ENCODE measurements at places on chromosomes 11 and 22. TPM values are rescaled to one million over a fixed set of nuclear protein-coding genes. Genes with fewer than 3 reads are reported as not detected.
A peak's percentile ranks its signal among the peaks of the same experiment; 100 is the strongest.

- DNase-seq, result peak; percentile 81
Observed at GRCh38 chr11:61951484-61952135, 1.5 kb downstream of the BEST1 start.

DNA sequence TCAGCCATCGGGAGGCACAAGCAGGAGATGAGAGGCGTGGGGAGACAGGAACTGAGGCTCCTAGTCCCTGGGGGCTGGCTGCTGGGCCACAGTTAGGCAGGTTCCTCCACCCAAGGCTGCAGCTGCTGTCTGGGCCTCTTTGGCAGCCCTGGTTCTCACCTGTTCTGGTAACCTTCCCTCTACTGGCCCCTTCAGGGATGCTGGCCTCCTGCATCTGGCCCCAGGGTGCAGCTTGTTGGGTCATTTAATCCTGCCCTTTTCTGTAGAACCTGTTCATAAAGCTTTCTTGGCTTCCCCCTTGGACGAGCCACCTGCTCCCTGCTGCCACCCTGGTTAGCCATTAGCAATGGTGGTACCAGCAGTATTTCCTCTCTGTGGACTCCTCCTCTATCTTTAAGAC is 5.5 kb downstream of the USH1C start:
- DNase-seq, result no peak

DNA sequence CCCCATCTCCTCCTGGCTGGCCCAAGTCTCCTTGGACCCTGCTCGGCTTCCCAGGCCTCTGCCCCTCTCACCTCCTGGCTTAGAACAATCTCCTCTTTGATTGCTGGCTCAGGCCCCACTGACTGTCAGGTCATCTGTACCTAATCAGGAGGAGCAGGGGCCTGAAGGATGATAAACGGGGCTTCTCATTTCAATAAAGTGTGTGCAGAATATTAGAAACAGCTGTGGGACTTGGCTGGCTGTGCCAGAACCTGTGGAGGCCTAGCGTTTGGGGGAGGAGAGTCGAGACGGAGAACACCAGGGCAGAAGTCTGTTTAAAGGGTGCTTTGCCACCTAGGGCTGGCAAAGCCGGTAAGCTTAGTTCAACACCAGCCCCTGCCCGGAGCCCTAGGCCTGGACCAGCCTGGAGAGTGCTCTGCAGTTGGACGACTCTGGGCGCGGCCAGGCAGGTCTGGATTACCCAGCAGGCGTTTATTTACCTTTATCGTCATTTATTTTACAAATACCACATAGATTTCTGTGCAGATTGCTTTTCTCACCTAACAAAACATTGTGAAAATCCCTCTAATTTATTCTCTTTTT is 10.1 kb upstream of the VSIG10L2 start:
- no peak for DNase-seq

GRCh38 chr11:1234771-1235305 is 12.0 kb downstream of the MUC5B start:
- peak; percentile 92 for DNase-seq

DNA sequence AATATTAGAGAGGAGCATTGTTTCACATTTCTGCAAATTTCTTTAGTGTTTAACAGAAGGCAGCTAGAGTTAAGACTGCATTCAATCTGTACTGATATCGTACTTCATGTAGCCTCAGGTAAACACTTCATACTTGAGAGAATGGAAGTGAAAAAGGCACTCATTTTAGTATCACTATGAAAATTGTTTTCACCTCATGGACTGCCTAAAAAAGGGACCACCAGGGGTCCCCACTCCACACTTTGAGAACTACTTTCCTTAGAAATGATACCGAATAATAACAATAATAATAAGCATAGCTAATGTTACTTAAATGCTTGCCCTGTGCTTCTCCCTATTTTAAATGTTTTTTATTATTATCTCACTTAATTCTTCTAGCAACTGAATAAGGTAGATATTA is 95.1 kb downstream of the BLID start:
- no peak for DNase-seq

- DNase-seq, result no peak
Observed at GRCh38 chr22:38623351-38623750, 32.8 kb downstream of the FAM227A start.

- no peak for DNase-seq
Observed at GRCh38 chr11:96905143-96905542, 515.3 kb downstream of the JRKL start.

DNA sequence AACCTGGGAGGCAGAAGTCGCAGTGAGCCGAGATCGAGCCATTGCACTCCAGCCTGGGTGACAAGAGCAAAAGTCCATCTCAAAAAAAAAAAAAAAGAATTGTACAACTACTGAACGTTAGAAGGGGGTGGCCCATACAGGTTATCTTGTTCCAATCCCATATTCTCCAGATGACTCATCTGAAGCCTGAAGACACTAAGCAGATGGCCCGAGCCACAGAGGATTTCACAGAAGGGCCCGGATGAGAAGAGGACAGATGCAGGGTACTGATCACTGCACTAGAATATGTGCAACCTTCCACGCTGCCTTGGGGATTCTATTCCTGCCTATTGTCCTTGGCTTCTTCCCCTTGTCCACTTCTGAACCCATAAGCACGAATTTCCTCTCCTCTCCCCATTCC is 70.9 kb upstream of the UBASH3B start:
- DNase-seq, result no peak

GRCh38 chr11:1493650-1494244 is 7.2 kb upstream of the MOB2 start:
- peak; percentile 38 for DNase-seq

DNA sequence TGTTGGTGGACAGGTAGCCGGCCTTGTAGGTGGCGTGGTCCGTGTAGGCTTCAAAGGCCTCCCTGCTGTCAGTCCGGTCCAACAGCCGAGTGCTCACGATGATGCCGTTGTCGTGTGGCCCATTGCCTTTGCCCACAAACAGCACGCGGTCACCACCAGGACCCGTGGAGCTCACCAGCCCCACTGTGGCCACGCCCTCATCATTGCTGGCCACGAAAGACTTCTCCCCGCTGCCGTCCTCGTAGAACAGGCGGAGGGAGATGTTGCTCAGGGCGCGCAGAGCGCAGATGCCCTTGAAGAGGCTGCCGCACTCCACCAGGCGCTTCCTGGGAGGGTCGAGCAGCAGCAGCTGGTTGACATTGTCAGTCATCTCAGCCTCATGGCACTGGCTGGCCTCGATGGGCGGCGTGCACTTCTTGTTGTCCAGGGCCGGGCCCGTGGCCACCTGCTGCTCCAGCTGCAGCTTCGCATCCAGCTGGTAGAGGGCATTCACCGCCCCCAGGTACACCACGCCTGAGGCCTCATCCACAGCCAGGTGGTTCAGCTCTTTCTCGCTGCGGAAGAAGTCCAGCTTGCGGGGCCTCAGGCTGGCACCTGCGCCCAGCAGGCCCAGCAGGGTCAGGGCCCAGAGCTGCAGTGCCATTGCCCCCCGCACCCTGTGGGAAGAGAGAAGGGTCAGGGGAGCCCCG is 17.4 kb downstream of the PLXNB2 start:
- DNase-seq, result no peak

GRCh38 chr11:2534957-2535672 is 90.3 kb downstream of the KCNQ1 start:
- DNase-seq, result peak; percentile 37

DNA sequence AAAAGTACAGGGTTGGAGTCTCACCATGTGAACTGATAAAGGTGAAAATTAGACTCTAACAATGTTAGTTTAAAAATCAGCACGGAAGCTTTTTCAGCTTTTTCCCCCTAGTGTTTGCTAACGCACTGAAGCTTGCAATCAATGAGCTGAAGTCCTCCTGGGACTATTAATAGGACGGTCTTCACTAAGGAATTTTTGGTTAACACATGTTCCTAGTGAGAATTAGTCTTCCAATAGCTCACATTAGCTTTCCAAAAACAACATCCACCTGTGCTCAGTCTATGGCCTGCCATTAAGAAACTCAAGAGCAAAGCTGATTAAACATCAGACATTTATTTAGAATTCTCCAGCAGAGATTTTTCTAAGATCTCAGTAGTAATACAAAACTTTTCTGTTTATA is 26.7 kb upstream of the DDI1 start:
- no peak for DNase-seq

- peak; percentile 52 for DNase-seq
Observed at GRCh38 chr11:2747248-2748027, 47.6 kb upstream of the KCNQ1OT1 start.

GRCh38 chr11:64990222-64990923 is 6.4 kb downstream of the BATF2 start:
- no peak for DNase-seq

- peak; percentile 86 for DNase-seq
Observed at GRCh38 chr11:134139873-134140331, 71.0 kb downstream of the JAM3 start.

- DNase-seq, result no peak
Observed at GRCh38 chr11:35099278-35100012, 39.5 kb upstream of the CD44 start.

DNA sequence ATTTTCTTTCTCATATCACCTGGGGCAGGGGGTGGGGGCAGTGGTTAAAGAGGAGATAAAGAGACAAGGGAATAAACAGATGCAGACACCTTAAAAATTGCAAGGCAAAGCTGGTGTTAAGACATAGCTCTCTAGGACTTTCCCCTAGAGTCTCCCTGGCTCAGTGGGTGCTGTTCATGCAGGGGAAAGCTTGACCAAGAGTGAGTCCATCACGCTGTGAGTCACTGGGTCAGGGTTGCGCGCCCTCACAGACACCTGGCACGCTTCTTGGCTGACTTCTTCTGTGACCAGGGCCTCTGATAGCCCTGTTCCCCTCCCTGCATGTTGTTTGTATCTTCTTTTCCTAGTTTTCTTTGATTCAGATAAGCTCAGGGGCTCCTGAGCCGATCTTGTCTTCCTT is 31.9 kb downstream of the COMMD9 start:
- no peak for DNase-seq

GRCh38 chr11:78840623-78841022 is 266.0 kb upstream of the NARS2 start:
- no peak for DNase-seq

- DNase-seq, result peak; percentile 85
Observed at GRCh38 chr22:46539169-46539568, 1.7 kb upstream of the CELSR1 start.

- no peak for DNase-seq
Observed at GRCh38 chr11:117000014-117000737, 98.1 kb downstream of the SIK3 start.

- DNase-seq, result peak; percentile 15
Observed at GRCh38 chr22:42693055-42693762, 27.5 kb downstream of the A4GALT start.

DNA sequence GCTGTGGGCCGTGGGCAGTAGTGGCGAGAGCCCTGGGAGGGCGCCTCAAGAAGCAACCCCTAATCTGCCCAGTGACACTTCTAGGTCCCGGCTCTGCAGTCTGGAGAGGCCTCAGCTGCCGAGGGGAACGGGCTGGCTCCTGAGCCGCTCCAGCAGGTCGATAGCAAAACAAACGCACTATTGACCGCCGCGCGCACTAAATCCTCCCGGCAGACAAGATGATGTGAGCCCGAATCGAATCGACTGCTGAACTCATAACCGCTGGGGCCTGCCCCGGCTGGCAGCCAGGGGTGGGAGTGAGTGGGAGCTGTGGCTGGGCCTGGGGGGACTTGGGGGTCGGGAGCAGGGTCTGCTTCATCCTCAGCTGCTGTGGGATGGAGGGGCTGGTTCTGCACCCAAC is 36.1 kb downstream of the FLRT1 start:
- DNase-seq, result no peak

DNA sequence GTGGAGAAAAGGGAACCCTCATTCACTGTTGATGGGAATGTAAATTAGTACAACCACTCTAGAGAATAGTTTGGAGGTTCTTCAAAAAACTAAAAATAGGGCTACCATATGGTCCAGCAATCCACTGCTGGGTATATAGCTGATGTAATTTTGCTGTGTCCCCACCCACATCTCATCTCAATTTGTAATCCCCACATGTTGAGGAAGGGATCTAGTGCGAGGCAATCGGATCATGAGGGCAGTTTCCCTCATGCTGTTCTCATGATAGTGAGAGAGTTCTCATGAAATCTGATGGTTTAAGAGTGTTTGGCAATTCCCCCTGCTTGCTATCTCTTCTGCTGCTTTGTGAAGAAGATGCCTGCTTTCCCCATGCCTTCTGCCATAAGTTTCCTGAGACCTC is 17.1 kb upstream of the OR52M1 start:
- DNase-seq, result no peak

DNA sequence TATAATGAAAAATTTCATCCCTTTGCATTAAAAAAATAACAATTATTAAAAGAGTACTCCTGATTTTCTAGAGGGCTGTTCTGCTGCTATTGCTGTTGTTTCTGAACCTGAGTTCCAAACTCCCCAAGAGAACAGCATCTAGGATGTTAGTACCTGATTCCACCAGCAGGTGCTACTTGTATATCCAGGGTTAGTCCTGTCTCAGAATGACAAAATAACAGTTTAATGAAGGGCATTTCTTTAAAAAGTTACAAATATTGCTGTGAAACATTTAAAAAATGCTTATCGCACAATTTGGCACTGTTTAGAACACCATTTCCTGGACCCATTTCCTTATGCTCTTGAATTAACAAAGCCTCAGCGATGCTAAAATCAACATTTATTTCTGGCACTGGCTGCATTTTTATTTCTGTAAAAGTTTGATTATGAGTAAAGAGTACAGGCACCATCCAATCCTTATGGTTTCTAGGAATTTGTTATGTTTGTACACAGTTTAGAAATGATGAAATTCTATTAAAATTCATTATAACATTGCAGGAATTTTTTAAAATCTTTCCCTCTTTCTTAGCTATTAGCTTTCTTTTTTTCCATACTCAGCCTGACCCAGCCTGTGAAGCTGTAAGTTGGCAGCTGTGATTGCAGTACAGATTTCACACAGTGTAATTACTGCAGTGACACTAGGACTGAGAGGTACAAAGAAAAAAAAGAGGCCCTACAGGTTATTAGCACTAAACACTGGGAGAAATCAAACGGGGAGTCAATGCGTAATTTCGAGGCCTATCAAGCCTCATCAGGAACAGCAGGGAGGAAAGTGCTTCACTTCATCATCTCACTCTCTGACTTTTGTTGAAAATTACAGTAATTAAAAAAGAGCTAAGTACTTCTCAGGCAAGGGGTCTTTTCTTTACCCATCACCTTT is 208.8 kb downstream of the DCDC1 start:
- no peak for DNase-seq

STX3 gene
- total RNA-seq, result 51.4 TPM

CLCF1 gene
- 6.2 TPM for total RNA-seq

EHF gene
- not detected for total RNA-seq

UBQLNL gene
- total RNA-seq, result 0.29 TPM

SPDYC gene
- not detected for total RNA-seq

GLYATL2 gene
- total RNA-seq, result 1.1 TPM

APOBEC3F gene
- total RNA-seq, result 5.1 TPM

CEND1 gene
- total RNA-seq, result not detected

CCDC34 gene
- total RNA-seq, result 3.6 TPM

SLC1A2 gene
- 0.72 TPM for total RNA-seq

TEX12 gene
- 0.59 TPM for total RNA-seq

FAM111B gene
- 0.72 TPM for total RNA-seq

CASP5 gene
- total RNA-seq, result not detected

OR8G5 gene
- total RNA-seq, result not detected

CDC45 gene
- total RNA-seq, result 0.72 TPM
